M059J (cell line): ENCODE measurements at places on chromosomes 11 and 22. TPM values are rescaled to one million over a fixed set of nuclear protein-coding genes. Genes with fewer than 3 reads are reported as not detected.

DNA sequence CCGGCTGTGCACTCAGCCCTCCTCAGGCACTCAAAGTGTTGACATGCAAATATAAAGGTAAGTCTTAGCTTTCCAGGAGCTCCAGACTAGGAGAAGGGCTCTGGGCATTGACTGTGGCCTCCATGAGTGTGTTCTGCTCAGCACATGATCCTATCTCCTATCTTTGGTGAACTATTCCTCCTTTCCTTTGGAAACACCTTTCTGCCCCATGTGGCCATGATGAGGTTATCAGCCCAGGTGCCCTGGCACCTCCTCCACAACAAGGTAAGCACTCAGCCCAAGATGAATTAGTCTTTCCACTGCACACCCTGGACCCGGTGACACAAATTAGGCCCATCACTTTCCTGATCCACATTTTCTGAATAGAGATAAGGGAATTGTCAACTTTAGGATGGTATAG lies 37.9 kb upstream of the LMO1 start:
- no peak for DNase-seq

GRCh38 chr22:45319324-45319685 lies 9.6 kb downstream of the FAM118A start:
- no peak for DNase-seq

GRCh38 chr22:35611200-35611890 lies 5.8 kb downstream of the MB start:
- no peak for DNase-seq

DNA sequence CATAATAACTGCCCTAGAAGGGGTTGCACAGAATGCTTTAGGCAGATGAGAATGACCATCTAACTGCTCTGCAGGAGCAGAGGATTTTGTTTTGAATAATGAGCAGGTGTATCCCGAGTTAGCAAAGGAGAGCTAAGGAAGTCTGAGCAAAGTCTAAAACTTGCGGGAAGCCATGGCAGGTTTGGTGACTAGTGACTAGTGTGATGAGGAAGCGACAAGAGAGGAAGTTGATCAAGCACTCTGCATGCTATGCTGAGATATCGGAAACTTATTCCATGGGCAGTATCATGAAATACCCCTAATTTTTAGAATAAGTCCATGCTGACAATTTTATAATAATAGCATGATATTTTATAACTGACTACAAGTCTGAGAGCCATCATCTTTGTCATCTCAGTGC lies 12.9 kb downstream of the OLFML1 start:
- no peak for DNase-seq

GRCh38 chr11:19929147-19929546 lies 216.5 kb downstream of the NAV2 start:
- DNase-seq, result peak; percentile 61

DNA sequence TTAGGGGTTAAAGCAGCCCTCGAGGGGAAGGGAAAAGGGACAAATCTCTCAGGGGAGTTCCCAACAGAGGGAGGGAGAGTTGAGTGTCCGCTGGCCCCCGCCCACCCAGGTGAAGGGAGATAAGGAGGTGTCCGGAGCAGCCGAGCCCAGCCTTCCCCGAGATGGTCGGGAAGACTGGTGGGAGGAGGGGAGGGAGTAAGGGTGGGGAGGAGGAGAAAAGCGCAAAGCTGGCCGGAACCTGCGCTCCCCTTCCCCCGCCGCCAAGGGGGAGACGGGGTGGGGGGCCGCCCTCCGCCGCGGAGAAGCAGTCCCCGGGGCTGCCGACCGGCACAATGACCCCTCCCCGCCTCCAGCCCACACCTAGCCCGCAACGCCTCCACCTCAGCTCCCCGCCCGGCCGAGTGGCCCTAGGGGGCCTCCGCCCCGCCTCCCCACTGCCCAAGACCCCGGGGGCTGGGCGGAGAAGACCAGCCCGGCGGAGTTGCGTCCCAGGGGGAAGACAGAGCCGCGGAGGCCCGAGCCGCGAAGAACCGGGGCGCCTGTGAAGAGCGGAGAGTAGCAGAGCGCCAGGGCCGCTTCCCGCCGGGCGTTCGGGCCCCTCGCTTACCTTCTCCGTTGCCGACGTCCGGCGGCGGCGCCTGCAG lies 479 bp downstream of the RSF1 start:
- peak; percentile 58 for DNase-seq

DNA sequence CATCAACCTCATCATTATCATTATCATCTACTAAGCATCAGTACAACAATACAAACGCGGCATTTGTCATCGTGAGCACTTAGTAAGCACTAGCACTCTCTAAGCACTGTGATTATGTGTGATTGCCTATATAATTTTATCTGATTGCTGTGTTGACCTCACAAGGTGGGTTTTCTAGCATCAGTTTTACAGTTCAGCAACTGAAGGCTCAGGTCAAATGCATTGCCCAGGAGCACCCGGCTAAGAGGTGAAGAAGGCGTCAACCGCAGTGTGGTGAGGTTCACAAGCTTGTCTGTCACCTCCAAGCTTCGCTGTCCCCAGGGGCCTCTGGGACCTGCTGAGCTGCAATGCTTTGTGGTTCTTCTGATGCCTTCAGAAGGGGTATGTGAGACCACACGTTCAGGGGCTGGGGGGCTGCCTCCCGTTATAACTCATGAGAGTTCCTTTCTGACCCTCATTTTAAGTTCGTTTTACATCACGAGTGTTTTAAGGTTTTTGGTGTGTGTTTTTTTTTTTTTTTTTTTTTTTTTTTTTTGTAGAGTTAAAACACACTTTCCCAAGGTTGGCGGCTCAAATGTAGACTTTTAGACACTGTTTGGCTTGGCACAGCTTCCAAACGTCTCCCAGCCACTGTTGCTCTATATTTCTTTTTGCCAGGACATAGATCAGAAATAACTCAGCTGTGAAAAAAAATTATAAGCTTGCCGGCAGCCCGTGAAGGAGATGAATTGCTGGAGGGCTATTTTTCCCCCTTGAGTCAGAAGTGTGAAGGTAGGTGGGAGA lies 33.8 kb upstream of the SCUBE1 start:
- peak; percentile 52 for DNase-seq

The POU2AF2 gene
- total RNA-seq, result not detected in 2 replicates

The APOL5 gene
- total RNA-seq, result not detected in 2 replicates

The NLRP14 gene
- total RNA-seq, result not detected in 2 replicates

The KREMEN1 gene
- total RNA-seq, result 3.7 and 6.8 TPM in 2 replicates
